Fibroblast of skin of right quadriceps (primary cell): ENCODE measurements at places on chromosomes 11 and 22.
A peak's percentile ranks its signal among the peaks of the same experiment; 100 is the strongest.

DNA sequence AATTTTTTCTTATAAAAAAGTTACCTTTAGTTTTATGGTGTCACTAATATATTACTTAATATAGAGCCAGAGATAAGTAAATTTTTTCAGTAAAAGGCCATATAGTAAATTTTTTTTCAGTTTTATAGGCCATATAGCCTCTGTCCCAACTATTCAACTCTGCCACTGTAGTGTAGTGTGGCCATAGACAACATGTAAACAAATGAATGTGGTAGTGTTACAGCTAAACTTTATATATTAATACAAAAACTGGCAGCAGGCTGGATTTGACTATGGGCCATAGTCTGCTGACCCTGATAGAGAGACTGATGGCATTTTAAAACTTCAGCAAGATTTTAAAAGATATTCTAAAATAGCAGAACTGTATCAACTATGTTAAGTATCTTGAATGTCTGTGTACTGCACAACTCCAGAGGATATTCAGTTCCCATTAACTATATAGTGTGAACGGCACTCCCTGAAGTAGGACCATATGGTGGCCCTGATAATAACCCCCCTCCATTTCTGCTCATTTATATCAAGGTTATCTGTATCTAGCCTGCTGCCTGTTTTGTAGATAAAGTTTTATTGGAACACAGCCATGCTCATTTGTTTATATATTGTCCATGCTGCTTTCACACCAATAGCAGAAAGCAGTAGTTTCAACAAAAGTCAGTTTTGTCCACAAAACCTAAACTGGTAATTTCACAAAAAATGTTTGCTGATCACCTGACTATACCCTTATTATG, 71.6 kb downstream of the PRMT3 start:
- DNase-seq: no peak

DNA sequence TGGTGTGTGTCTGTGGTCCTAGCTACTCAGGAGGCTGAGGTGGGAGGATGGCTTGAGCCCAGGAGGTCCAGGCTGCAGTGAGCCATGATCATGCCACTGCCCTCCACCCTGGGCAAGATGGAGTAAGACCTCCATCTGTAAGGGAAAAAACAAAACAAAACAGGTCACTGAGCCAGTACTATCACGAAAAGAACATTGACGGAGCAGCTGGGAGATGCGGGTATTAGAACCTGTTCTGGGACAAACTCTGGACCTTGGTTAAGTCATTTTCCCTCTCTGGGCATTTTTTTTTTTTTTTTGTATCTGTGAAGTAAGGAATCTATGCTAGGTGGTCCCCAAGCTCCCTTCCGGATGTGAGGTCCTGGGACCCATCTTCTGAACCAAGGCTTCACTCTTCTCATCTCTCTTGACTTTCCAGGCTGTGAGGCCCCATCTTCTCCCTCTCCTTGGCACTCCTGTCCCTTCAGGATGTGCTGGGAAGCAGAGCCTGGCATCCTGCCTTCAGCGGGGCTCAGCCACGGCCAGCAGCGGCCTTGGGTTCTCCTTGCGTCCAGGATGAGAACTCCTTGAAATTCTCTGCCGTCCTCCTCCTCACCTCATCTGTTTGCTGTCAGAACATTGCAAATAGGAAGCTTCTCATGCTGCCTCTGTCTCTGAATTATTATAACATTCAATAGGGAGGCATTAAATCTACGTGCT, 130.8 kb downstream of the GRIK4 start:
- no peak for DNase-seq

GRCh38 chr11:65716302-65716701, 4.2 kb downstream of the KAT5 start:
- no peak for DNase-seq

DNA sequence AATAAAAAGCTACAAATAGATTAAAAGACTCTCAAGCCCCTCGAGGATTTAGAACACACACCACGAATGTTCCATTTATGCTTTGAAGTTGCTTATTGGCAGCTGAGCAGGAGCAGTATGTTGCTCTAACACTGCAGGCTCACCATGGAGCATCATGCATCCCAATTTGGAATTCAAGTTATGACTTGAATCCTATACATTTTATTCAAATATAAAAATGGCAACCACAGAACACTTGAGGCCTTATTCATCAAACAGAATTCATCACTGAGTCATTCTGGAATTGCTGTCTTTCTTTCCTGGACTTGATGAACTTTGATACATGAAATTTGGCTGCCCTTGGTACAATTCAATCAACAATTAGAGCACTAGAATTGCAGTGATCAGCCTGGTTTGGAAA, 24.5 kb upstream of the BLID start:
- peak; percentile 97 for DNase-seq

DNA sequence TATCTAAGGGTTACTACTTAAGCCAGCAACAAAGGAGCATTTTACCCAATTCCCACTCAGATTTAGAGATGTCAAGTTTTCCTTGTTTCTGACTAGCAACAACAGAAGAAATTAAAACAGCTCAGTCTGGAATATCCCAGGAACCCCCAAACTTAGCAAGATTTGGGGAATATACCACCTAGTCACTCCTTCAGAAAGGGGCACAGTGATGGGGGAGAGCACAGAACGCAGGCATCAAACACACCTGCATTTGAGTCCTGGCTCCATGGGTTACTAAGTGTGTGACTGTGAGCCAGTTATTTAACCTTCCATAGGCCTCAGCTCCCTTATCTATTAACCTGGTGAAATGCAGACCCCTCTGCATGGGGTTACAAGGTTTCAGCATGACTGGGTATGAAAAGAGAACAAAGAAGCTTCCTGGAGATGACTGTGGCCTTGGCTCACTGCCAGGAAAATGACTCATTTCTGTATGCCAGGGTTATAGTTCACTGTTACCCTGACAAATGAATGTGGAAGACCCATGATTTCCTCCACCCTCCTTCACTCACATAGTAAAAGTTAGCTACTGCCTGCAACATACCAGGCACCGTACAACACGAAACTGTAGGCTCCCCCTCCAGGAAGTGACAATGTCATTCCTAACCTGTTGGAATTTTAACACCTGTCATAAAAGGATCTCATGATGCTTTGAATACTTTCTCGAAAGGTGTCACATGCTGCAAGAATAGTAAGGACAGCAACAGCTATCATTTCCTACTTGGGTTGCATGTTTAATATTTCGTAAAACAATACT, 79.6 kb downstream of the ME3 start:
- DNase-seq: peak; percentile 83

- DNase-seq: no peak
Measured at GRCh38 chr11:68838572-68838964, 3.1 kb downstream of the CPT1A start.

DNA sequence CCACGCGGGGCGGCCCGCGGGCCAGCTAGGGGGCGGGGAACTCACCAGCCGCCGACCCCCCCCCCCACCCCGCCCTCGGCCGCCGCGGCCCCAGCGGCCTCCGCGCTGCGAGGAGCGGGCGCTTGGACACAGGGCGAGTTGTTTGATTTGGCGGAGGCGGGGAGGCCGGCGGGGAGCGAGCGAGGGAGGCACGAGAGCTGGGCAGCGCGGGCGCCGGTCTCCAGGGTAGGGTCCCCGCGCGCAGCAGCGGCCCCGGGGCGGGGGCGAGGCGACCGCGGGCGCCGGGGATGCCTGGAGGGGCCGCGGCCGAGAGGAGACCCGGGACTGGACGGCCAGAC, 64.4 kb downstream of the NAV2 start:
- DNase-seq: no peak

- peak; percentile 74 for DNase-seq
Measured at GRCh38 chr11:103863497-103863896, 172.9 kb upstream of the DDI1 start.

DNA sequence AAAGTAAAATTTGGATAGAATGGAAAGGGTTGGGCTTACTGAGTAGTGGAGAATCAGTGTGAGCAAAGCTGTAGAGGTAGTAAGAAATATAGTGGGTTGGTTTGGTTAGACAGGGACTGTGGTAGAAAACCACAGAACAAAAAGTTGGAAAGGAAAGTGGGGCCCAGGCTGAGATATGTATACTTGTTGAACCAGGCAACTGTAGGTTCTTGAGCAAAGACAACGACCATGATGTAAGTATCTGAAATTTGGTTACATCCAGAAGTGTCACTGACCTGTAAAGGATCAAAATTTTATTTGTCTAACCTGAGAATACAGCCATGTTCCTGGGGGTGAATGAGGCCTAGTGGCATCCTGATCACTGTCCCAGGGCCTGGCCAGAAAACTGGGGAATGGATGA, 114.1 kb downstream of the STIM1 start:
- no peak for DNase-seq

GRCh38 chr11:126720539-126721235, 279.9 kb downstream of the KIRREL3 start:
- DNase-seq: no peak

DNA sequence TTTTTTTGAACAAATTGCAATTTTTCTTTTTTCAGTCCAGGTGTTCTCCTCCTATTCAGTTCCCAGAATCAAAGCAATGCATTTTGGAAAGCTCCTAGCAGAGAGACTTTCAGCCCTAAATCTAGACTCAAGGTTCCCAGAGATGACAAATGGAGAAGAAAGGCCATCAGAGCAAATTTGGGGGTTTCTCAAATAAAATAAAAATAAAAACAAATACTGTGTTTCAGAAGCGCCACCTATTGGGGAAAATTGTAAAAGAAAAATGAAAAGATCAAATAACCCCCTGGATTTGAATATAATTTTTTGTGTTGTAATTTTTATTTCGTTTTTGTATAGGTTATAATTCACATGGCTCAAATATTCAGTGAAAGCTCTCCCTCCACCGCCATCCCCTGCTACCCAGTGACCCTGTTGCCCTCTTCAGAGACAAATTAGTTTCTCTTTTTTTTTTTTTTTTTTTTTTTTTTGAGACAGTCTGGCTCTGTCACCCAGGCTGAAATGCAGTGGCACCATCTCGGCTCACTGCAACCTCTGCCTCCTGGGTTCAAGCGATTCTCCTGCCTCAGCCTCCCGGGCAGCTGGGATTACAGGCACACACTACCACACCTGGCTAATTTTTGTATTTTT, 6.2 kb upstream of the UBE4A start:
- peak; percentile 15 for DNase-seq

- DNase-seq: peak; percentile 19
Measured at GRCh38 chr22:23984430-23984829, 4.5 kb downstream of the GSTT2 start.

DNA sequence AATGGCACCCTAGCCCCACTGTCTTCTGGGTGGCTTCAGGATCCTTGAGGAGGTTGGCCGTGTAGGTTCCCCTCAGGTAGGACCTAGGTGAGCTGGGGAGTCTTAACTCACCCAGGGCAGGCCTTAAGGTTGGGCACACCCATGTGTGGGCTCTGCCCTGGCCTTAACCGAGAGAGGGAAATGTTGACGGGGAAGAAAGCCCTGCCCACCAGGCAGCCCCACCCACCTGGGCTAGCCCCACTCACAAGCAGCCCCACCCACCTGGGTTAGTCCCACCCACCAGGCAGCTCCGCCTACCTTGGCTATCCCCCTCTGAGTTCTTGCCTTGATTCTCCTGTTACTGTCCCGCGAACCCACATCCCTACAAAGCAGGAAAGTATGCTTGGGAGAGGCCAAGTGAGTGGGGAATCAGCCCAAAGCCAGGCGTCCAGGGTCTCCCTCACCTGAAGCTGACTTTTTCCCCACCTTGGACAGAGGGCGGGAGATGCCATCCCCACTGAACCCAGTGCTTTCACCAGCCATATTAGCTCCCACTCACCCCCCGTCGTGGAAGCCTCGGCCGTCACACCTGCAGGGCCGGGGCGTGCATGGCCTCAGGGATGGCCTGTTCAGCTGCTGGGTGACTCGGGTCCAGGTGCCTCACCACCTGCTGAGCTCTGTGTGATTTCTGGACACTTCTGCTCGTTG, at the start of gene MYEOV:
TSS of gene MYEOV (plus strand) at position 337 of the 687 bp plus-strand sequence. CDS start 1,200 bp downstream, outside the sequence.
- DNase-seq: peak; percentile 35

DNA sequence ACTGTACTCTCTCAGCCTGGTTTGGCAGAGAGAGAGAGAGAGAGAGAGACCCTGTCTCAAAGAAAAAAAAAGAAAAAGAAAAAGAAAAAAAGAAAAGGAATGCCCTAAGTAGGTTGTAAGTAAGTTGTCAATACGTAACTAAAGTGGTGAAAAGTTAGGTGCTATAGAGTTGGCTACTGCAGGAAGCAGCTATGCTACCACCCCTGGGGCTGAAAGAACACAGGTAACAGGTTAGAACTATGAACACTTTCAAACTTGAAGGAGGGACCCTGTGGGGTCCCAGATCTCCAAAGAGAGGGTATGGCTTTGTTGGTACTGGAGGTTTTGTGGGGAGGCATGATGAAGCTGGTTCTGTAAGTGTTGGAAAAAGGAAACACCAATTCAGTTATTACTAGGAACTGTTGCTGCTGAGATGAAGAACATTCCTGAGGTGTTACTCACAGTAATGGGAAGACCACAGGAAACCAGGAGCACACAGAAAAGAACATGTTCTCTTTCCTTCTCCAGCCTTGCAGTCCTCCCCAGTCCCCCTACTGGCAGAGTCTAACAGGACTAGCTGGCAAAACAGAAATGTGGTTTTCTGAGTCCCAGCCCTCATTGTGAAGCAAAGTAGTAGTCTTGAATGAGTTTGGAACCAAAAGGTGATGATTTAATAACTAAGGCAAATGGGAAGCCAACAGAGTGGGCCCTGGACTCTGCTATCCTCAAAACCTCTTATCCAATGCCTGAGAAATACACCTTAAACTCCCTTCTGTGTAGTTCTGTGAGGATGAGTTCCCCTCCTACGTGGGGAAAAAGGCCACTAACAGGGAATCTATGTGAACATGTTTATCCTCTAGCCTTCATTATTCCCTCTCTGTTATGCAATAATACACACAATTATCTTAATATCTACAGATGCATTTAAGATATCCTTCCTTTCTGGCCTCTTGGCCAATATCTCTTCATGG, 427.0 kb upstream of the DDI1 start:
- peak; percentile 96 for DNase-seq

DNA sequence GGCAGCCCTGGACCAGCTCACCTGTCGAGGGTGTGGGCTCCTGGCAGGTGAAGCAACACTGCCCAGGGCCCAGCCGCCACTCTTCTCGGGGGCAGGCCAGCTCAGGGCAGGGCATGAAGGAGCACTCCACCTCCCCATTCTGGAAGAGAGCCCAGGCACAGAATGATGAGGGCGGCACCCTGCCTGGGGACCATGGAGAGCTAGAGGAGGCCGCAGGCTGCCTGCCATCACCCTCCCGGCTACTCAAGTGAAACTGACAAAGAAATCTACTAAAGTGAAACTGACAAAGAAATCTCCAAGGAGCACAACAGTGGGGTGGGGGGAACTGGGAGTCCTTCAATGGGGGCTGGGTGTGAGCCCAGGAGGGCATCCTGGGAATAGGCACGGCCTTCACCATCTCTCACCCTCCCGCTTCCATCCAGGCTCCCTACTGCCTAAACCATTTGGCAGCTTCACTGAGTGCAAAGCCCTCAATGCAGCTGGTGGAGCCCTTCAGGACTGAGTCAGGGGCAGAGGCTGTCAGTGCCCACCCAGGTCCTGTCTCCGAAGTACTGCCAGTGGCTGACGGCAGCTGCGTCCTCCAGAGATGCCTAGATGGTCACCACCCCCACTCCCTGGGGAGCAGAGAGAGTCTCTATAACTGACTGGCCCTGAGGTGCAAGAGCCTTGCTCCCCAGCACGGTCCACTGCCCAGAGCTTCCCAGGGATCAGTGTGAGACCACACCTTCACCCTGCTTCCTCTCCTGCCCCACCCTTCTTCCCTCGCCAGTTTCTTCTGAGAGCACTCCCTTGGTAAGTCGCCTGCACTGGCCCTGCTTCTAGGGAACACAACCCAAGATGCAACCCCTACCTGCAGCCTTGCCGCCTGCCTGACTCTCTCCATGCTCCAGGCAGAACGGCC, 21.7 kb downstream of the VWCE start:
- no peak for DNase-seq
